ENCODE measurements at places on chromosomes 12 and 14.

DNA sequence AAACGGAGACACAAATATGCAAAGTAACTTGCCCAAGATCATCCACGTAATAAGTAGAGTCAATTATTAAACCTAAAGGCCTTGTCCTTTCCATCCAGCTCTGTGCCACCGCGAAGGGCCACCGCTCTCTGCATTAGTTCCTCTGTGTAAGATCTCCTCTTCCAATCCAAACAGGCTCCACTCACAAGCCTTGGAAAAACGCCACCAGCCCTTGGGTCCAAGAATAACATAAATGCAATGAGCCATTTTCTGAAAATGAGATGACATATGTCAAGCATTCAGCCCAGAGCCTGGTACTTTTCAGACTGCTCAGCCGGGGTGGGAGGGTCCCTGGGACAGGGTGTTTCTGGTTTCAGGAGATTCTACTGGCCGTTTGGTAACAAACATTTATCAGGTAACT, 30.0 kb downstream of the DGLUCY start:
- DNase-seq: no peak

DNA sequence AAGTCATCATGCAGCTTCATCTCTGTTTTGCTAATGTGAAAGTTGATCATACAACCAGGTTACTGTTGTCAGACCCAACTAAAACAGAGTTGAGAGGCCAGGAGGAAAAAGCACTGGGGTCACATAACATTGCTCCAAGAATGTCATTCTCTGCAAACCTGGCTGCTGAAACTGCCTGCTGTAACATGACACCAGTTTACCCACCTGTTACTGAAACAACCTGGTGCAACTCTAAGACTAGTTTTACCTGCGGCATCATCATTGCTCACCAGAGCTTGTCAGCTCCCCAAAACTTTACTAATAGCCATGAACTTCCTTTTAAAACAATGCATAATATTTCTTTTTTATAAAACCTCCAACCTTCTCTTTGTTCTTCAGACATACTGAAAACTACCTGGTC, 30.7 kb upstream of the DEGS2 start:
- DNase-seq: no peak

GRCh38 chr12:57752668-57753000, 524 bp upstream of the CDK4 start:
- DNase-seq: no peak

DNA sequence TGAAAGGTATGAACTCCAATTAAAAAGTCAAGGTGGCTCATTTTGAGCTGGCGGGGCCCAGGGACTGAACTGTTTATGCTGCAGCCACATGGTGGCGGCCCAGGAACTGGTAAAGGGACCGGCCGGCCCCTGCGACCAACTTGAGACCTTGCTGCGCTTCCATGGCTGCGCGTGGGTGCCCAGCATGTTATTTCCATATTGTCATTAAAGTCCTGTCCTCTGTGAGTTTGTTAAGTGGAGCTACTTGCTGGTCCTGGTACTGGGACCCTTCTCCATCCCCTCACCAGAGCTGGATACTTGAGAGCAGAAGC, 62.3 kb downstream of the BEGAIN start:
- no peak for DNase-seq

DNA sequence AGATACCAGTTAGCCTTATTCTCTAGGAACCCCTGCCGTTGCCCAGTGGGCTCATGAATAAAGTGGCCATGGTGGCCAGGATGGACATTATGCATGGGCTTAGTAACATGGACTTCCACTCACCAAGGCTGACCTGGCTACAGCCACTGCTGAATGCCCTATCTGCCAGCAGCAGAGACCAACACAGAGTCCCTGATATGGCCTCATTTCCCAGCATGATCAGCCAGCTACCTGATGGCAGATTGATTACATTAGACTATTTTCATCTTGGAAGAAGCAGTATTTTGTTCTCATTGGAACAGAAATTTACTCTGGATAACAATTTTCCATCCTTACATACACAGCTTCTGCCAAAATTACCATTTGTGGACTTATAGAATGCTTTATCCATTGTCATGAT, 16.2 kb upstream of the LPCAT3 start:
- no peak for DNase-seq

DNA sequence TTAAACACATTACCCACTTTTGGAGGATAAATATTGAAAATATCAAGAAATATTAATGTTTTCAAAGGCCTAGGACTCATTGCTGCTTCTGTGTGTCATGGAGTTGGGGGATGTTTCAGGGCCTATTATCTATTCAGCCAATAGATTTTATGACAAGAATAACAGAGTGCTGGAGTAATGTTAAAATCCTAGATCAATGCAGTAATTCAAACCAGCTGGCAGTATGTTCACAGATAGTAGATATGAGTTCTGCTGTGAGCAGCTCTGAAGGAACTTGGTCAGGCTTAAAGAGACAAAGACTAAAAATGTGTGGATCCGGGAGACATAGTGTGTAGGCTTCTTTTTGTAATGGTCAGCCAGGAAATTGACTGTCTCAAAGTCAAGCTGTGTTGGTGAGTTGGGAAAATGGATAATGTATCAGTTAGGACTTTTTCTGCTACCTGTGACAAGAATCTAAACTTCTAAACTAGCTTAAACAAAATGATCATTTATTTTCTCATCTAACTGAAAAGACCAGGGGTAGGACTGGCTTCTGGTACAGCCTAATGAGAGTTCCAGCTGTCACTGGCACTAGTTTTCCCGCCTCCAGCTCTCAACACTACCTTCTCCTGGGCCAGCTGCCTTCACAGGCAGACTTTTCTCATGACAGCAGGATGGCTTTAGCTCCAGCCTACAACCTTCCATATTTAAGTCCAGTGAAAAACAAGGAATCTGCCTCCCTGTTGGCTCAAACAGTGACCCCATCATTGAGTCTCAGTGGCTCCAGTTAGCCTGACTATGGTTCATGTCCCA, 16.3 kb upstream of the POLR3B start:
- DNase-seq: no peak

- DNase-seq: no peak
Observed at GRCh38 chr12:52585066-52585465, 11.4 kb upstream of the KRT74 start.

- DNase-seq: no peak
Observed at GRCh38 chr14:26595926-26596542, 1.8 kb downstream of the NOVA1 start.

- DNase-seq: no peak
Observed at GRCh38 chr12:113284751-113285150, 50.2 kb downstream of the SLC8B1 start.

GRCh38 chr14:36582874-36583241, 444 bp upstream of the NKX2-8 start:
- DNase-seq: no peak

DNA sequence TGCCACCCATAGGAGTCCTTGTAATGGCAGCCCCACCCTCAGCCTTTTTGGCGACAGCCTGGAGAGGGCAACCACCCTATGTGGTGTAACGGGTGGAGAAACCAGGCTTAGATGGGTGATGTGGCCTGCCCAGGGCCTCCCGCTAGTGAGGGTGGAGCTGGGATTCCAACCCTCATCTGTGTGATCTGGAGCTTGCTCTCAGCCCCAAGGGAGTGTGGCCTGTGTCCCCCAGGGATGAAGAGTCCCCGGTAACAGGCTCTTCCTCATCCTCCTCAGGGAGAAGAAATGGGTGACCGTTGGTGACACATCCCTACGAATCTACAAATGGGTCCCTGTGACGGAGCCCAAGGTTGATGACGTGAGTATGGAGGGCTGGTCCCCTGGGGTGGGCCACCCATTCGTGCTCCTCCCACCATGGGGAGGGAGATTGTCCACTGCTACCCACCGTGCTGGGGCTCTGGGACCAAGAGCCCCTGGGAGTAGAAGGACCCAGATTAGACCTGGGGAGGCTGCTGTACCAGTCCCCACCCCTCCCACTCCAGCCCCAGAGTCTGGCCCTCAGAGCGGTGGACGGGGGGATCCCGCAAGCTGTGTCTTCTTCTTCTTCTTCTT, 8.8 kb downstream of the BCL7A start:
- DNase-seq: no peak

GRCh38 chr14:104224506-104225277, 86.3 kb downstream of the KIF26A start:
- no peak for DNase-seq

GRCh38 chr12:17588968-17589367, 501.0 kb downstream of the RERGL start:
- DNase-seq: no peak

DNA sequence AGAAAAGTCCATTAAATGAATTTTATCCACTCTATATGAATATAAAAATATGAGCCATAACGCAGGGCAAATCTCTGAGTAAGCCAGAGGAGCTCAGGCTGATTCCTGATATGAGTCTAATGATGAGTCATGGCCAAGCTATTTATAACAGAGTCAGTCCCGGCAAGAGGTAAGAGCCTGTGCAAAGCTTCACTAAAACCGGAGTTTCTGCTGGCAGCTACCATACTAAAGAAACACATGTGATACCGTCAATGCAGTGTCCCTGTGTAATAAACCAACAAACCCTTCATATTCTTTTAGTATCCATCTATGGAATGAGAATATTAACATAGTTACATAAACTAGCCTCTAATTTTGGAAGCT, 319.4 kb downstream of the KCNC2 start:
- no peak for DNase-seq

- no peak for DNase-seq
Observed at GRCh38 chr14:50469982-50470381, 62.4 kb downstream of the MAP4K5 start.

GRCh38 chr14:35695647-35696046, 113.4 kb downstream of the RALGAPA1 start:
- no peak for DNase-seq

- DNase-seq: no peak
Observed at GRCh38 chr12:21476949-21477348, 24.5 kb downstream of the RECQL start.

GRCh38 chr12:58443273-58443980, 476.9 kb downstream of the LRIG3 start:
- no peak for DNase-seq

GRCh38 chr12:57452181-57452936, 2.7 kb upstream of the INHBE start:
- DNase-seq: no peak

DNA sequence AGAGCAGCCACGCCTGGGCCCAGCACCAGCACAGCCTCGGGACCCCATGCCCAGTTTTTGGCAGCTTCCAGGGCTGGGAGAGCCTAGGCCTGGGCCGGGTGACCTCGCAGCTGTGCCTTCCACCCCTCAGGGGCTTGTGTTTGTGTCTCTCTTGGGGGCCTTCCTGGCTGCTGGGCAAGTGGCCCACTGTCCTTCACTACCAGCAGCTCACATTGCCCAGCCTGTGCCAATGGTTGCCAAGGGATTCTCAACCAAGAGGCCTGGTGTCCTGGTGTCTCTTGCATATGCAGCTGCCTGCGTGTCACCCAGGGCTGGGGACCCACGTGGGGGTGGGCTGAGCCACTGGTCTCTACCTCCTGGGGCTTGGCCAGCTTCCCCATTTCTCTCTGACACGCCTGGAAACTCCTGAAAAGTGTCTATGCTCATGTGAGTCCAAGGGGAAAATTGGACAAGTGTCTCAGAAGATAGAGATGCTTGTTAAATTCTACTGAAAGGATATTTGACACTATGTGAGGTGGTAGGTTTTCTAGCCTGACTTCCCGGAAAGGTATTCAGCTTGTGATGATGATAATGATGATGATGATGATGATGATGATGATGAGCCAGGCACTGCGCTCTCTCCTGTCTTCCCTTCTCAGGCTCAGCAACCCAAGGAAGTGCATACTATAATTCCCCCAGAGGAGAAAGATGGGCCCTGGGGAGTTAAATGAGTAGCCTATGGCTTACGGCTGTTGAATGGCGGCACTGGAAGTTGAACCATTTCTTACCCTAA, 48.8 kb upstream of the ESRRB start:
- DNase-seq: no peak

GRCh38 chr12:92145481-92145730, 240 bp downstream of the BTG1 start:
- no peak for DNase-seq

- no peak for DNase-seq
Observed at GRCh38 chr14:100889641-100890040, 13.9 kb downstream of the RTL1 start.
